Stimulated activated CD8-positive, alpha-beta memory T cell treated with anti-CD3 and anti-CD28 coated beads, Interleukin-7, amount 100 ng/mL, for 4 hours (primary cell): ENCODE measurements at places on chromosomes 5 and 9.
A peak's percentile ranks its signal among the peaks of the same experiment; 100 is the strongest.

DNA sequence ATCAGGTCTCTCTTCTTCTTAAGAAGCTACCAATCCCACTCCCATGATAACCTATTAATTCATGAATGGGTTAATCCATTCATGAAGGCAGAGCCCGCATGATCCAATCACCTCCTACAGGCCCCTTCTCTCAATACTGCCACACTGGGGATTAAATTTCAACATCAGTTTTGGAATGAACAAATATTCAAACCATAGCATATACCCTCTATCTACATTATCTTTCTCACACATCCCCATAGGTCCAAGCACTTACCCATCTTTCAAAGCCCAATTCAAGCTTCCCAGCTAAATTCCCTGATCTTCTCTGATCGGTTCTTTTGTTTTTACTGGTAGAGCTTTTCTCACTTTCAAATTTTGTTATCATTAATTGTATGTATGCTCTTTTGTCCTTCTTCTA, 10.5 kb upstream of the SHOC1 start:
- DNase-seq, result no peak

DNA sequence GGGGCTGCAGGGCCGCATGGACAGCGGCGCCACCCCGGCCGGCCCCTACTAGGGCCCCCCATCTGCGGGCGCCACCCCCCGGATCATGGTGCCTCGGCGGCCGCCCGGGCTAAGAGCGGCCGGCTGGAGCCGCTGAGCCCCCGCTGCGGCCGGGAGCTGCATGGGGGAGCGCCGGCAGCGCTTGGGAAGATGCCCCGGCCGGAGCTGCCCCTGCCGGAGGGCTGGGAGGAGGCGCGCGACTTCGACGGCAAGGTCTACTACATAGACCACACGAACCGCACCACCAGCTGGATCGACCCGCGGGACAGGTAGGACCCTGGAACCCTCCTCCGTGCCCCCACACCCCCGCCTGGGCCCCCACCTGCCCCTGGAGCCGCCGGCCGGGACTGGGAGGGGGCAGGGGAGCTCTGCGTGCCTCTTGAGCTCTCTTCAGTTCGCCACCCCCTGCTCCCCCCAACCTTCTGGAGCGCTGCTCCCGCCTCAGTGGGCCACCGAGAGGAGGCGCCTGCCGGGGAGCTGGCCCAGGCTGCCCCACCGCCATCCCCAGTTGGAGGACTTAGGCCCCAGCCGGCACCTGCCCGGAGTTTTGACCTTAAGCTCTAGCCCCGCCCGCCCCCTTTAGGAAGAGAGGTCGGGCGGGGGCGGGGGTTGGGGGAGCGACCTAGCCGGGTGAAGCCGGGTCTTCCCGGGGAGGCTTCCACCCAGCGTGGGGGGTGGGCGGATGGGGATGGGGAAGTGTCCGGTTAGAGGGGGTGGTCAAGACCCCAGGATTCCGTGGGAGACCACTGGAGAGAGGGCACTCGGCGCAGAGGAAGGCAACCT, 730 bp downstream of the WWC1 start:
- no peak for DNase-seq

GRCh38 chr5:65364907-65365306, 116.8 kb downstream of the ADAMTS6 start:
- no peak for DNase-seq

DNA sequence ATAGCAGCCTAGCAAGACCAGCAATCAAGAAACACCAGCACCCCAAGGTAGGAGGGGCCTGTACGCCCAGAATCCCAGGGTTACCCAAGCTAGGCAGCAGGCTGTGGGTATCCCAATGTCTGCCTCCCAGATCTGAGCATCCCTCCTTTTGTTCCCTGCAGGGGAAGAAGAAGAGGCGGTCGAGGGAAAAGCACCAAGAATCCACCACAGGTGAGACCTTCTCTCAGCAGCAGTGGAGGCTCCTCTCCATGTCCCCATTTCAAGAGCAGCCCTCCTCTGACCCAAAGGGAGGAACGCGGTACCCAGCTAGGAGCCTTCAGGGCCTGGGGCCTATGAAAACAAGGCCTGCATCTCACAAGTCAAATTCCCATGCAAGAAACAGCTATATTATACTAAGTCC, 28.9 kb downstream of the TCF7 start:
- DNase-seq, result no peak

GRCh38 chr5:86971034-86971571, 296.6 kb upstream of the RASA1 start:
- DNase-seq, result no peak

DNA sequence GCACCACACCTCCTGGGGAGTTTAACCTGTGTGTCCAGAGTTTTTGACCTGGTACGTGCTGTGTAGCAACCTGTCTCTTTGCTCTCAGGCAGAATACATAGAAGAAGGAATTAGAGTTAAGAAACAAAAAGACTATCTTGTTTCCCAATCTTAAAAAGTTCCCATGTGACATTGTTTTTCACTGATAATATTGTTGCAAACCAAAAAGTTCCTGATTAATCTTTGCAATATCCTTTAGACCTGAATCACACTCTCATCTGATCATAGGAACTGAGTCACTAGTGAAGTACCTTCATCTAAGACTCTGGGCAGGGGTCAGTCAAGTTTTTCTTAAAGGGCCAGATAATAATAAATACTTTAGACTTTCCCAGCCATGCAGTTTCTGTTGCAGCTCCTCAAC, 35.1 kb downstream of the BASP1 start:
- DNase-seq, result no peak

- DNase-seq, result no peak
Measured at GRCh38 chr9:30075451-30076199, 2308.8 kb upstream of the ACO1 start.

GRCh38 chr5:1513326-1514026, 10.3 kb downstream of the LPCAT1 start:
- no peak for DNase-seq

GRCh38 chr5:36491856-36492255, 114.5 kb upstream of the SLC1A3 start:
- no peak for DNase-seq

GRCh38 chr9:1910269-1910811, 104.8 kb upstream of the SMARCA2 start:
- no peak for DNase-seq

- no peak for DNase-seq
Measured at GRCh38 chr9:105278751-105279150, 34.3 kb downstream of the SLC44A1 start.

GRCh38 chr9:136609838-136610311, 52.8 kb upstream of the EGFL7 start:
- DNase-seq, result no peak

DNA sequence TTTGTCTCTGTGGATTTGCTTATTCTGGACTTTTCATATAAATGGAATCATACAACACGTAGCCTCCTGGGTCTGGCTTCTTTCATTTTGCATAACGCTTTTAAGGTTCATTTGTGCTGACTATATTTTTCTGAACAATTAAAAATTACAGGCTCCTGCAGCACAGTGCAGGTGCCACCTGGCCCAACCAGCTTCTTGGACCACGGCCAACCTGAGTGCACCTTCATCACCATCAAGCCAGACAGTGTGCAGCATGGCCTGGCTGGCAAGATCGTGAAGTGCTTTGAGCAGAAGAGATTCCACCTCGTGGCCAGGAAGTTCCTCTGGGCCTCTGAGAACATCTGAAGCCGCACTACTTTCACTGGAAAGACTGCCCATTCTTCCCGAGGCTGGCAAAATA, 53.5 kb upstream of the COL15A1 start:
- no peak for DNase-seq

- no peak for DNase-seq
Measured at GRCh38 chr5:22242532-22242931, 610.6 kb downstream of the CDH12 start.

DNA sequence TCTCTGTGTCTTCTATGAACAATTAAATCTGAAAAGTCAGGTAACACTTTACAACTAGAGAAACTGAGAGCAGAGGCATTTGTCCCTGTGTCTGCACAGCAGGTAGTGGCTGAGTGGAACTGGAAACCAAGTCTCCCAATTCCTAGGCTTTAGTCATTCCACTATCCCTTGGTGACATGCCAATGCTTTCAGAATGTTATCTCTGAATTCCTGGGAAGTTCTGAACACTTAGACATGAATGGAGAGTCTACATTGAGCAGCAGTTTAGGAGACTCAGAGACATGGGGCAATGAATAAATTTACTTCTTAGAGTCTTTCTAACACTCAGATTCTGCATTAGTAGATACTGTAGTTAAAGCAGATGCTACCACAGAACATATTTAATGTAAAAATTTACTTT, 94.8 kb upstream of the APC start:
- DNase-seq, result no peak

DNA sequence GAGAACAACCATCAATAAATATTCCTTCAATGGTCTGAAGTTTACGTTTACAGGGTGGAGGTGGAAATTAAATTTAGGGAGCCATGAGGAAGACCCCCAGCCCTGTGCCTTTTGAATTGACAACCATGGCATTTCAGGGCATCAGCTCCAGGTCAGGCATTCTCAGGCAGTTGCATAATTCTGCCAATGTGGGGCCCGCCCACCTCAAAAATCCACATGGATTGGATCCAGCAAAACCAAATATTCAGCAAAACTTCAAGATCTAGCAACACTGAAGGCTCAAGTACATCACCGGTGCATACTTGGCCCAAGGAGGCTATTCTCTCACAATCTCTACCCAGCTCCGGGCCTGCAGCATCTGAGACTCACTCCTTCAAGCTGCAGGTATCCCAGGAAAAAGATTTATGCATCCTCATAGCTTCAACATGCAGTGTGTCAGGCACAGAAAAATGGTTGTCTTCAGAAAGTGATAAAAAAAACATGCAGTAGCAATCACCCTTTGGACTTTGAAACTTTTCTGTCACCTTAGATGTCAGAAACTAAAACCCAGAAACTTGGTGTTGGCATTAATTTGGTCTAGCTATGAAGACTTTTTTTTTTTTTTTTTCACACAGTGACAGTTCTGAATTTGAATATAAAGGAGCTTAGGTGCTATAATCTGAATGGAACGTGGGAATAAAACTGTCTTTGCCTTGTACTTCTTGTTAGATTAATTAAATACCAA, 21.4 kb upstream of the ANXA2R start:
- no peak for DNase-seq

DNA sequence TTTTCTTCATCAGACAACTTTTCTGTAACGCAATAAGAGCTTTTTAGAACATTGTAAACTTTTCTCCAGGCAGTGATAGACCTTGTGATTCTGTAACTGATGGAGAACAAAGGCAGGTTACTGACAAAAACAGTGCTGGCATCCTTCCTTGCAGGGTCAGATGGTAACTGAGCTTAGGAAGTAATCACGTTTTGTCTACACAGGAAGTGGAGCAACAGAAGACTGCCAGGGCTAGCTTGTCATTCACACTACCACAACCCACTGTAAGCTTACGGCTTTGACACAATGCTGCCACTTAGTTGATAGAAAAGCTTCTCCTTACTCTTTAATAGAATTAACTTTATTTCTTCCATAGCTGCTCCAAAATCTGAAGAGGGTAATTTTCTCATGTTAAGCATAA, 46.8 kb downstream of the FBN2 start:
- DNase-seq, result no peak

DNA sequence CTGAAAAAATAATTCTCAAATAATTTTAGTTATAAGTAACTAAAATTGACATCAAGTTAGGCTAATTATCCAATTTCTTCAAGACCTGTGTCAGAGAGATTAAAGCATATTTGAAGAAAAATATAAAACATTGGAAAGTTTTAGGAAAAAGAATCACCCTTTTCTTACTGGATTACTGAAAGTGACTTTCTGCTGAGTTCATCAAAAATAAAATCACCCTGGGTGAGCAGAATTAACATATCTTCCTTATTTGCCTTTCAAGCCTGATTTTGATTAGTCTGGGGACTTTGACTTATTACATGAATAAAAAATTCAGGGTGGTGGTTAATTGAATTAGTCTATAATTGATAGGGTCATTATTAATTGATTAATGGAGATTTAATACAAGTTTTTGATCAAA, 252.3 kb upstream of the HAPLN1 start:
- no peak for DNase-seq

DNA sequence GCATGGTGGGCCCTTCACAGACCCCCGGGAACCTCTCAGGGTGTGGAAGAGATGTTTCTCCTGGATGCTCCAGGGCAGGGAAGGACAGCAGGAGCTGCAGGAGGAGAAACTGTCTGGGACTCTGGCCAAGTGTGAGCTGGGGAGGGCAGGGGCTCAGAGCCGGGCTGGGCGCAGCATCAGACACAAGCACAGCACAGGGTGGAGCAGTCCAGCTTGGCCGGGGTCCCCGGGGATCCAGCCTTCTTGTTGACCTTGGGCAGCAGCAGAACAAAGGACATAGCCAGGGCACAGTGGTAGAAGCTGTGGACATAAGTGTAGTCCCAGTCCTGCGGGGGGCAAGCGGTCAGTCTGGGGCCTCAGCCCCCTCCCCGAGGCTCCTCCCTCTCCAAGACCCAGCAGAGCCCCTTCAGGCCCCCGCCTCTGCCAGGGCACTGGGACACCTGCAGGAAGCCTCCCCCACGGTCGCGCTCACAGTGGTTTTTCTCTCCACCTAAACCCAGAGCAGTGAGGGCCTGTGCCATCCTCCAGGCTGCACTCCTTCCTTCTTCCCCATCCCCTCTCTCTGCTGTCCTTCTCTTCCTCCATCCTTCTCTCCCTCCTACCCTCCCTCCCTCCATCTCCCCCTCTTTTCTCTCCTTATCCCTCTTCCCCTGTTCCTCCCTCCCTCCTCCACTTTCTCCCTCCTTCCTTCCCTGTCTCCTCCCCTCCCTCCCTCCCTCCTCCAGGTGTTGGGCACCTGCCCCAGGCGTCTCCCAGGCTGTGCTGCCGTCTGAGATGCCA, 10.1 kb downstream of the MYMK start:
- DNase-seq, result no peak

DNA sequence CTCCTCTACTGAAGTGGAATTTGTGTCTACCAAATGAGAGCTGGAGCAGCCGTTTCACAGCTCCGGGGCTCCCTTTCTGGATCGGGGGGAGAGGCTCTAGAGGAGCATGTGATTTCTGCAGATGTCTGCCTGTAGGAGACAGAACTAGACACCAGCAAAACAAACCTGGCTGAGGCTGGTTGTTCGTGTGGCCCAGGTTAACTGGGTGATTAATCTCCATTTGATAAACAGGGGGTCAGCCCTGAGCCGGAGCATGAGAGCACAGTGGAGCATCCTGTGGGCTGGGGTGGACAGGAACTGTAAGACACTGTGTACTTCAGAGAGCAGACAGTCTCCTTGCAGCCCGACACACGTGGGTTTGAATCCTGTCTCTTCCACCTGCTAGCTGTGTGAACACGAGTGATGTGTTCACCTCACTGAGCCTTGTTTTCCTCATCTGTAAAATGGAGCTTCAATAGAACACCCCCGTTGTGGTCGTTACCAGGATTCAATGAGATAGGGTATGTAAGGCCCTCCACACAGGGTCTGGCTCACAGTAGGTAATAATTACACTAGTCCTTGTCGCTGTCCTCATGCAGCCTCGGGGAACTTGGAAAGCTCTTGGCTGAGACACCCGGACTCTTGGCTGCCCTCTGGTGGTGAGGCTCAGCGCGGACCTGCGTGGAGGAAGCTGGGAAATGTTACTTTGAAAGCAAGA, 12.9 kb downstream of the CXCL14 start:
- peak; percentile 33 for DNase-seq

- no peak for DNase-seq
Measured at GRCh38 chr9:129289883-129290282, 111.8 kb upstream of the IER5L start.

DNA sequence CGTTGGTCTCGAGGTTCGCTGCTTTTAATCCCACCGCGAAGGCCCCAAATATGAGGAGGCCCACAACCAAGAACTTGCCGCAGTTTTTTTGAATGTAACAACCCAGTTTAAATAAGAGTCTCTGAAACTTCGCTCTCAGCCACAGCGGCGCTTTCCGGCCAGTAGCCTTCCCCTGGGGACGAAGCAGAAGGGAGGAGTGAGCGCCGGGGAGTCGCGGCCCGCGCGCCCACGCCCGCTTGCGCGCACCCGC, 10.4 kb downstream of the PTCH1 start:
- no peak for DNase-seq

- no peak for DNase-seq
Measured at GRCh38 chr5:177548495-177548894, 5.9 kb downstream of the FAM193B start.
